ENCODE measurements at places on chromosomes 5 and 9. TPM values are rescaled to one million over a fixed set of nuclear protein-coding genes. Genes with fewer than 3 reads are reported as not detected.

DNA sequence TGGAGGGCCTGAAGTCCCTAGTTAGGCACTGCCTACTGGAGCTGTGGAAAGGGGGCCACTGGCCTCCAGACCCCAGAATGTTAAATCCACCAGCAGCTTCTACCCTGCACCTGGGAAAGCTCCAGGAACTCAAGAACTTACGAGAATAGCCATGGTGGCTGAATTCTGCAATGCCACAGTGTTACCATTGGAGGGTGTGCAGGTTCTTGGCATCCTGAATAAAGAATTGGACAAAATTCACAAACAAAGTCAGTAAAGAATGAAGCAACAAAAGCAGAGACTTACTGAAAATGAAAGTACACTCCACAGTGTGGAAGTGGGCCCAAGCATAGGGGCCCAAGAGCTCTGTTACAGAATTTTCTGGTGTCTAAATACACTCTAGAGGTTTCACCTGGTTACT is 107.0 kb downstream of the PRDM9 start:
- DNase-seq = no peak

DNA sequence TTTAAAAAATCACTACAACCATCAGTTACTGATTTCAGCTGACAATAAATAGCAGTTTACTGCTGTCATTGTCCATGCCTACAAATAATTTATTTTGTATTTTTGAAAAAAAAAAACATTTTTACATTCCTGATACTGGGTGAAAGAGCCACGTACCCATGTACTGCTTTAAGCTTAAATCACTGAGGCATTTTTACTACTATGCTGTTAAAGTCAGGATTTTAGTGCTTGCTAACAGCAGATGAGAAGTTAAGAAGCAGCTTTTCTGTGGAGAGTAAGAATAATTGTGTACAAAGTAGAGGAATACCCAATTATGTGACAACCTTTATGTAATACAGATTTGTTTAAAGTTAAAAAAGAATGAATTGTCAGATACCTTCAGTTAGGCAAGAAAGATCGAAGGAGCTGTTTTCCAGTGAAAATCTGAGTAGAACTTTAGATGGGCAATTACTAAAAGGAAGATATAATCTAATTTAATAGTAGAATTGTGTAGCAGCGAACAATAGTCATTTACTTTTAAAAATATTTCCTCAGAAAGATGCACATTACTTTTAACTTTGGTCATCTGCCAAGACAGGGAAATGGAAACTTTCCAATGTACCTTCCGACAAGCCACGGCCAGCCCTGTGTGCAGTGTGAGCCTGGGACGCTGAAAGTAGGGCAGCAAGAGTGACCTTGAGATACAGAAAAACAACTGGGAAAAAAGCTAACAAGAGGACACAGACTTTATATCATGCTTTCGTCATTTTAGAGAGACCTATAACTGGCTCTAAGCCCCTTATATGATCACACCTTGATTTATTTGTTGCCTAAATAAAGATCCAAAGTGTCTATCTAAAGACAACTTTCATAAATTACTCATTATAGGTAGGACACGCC is 39.9 kb downstream of the RHOBTB3 start:
- no peak for DNase-seq

PCDHB15 gene
- 6.0 TPM for total RNA-seq

ATP10B gene
- total RNA-seq = not detected

NDUFB6 gene
- 39.0 TPM for total RNA-seq

SPRY4 gene
- 50.9 TPM for total RNA-seq

SCGB3A2 gene
- total RNA-seq = not detected

- no peak for DNase-seq
Measured at GRCh38 chr9:91126761-91127445, 234.8 kb downstream of the AUH start.

DNA sequence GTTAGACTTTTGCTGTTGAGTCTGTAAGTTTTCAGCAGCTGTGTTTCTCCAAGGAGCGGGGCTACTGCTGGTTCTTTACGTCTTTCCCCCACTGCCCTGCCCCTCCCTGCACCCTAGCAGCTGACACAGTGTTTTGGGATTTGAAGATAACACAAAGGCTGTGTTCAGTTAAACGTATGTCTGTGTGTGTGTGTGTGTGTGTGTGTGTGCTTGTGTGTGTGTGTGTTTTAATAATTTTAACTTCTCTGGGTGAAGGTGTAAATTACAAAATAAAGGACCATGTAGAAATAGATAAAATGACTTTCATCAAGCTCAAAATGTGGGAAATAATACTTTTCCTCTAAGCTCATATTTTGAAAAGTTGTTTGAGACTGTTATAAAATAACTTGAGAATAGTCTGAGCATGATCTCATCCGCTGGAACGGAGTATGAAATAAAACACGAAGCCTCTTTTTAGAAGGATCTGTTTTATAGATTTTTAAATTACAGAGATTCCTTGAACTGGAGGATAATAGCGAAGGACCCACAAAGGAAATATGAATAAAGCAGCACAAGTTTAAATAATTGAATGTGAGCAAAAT is 10.9 kb downstream of the ABL1 start:
- no peak for DNase-seq

CDHR2 gene
- total RNA-seq = not detected

GRCh38 chr5:136374003-136374402 is 8.7 kb upstream of the TRPC7 start:
- no peak for DNase-seq

- no peak for DNase-seq
Measured at GRCh38 chr5:95864944-95865504, 42.5 kb upstream of the GLRX start.

SMIM33 gene
- total RNA-seq = not detected

- no peak for DNase-seq
Measured at GRCh38 chr9:129777769-129778130, 24.9 kb upstream of the PTGES start.
